ENCODE measurements at places on chromosomes 2 and 18.

DNA sequence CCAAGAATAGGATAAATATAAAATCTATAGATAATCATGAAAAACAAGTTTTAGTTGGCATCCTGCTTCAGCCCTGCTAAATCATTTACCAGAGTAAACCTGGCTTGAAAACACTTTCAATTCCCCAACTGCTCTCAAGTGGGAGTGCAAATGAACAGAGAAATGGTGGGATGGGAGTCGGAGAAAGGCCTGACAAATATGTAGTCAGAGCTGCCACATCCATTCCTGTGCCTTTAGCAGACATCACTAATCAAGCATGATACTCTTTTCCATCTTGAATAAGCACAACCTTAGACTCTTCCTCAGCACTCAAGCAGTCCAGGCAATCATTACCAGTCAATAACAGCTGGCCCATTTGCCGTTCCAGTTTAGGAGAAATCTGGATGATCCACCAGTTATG, 101.3 kb downstream of the ANKRD44 start:
- DNase-seq: no peak

- no peak for DNase-seq
Observed at GRCh38 chr2:14454202-14454601, 178.3 kb upstream of the LRATD1 start.

GRCh38 chr2:67534745-67535144, 137.6 kb downstream of the ETAA1 start:
- no peak for DNase-seq

DNA sequence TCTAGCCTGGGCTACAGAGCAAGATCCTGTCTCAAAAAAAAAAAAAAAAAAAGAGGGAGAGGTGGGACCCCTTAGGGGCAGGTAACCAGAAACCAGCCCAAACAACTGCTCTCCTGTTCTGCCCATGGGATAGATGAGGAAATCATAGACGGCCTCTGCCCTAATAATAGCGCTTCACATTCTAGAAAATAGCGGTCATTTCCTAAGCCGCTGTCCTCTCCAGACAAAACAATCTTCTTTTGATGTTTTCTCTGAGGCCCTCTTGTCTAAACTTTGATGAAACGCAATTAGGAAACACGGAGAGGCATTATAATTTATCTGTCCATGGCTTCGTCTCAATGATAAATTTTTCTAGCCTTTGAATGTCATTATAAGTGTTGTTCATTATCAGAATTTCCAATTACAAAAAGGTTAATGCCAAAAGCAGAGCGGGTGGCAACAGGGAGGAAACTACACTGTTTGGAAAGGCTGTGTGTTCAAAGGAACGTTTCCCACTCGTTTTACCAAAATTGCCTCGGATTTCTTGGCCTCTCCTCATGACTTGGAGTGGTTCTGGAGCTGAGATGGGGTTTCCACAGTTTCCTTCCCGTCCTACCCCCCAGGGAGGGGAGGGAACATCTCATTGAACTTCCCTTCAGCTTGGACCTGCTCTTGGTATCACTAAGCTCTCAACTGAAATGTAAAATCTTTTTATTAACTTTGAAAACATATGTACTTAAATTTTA, 151.6 kb upstream of the ZNF236 start:
- DNase-seq: no peak

GRCh38 chr2:64651590-64651989, 2.1 kb downstream of the SERTAD2 start:
- DNase-seq: no peak

DNA sequence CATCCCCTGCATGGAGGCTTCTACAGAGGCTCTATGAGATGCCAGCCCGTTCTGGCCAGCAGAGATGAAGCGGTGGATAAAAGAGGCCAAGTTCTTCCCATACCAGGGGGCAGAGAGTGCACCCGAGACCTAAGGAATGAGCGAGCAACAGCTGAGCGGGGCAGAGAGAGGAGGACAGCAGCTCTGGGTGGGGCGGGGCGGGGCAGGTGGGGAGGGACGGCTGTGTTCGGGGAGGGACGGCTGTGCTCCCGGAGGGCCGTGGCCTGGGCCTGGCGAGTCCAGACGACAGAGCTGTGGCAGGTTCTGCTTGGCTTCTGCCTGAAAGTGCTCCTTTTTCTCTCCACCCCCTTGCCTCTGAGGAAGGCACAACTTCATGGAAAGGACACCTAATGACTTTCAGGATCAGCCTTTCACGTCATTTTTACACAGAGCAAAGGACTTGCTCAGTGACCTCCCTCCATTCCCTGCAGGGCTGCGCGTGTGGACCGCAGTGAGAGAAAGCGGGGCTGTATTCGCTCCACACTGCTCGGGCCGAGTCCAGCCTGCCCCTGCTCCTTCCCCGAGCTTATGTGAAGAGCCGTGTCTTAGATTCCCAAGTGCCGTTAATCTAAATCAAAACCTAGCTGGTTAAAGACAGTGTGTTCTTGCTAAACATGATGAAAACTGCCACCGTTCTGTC, 232.9 kb downstream of the HDAC4 start:
- DNase-seq: no peak

DNA sequence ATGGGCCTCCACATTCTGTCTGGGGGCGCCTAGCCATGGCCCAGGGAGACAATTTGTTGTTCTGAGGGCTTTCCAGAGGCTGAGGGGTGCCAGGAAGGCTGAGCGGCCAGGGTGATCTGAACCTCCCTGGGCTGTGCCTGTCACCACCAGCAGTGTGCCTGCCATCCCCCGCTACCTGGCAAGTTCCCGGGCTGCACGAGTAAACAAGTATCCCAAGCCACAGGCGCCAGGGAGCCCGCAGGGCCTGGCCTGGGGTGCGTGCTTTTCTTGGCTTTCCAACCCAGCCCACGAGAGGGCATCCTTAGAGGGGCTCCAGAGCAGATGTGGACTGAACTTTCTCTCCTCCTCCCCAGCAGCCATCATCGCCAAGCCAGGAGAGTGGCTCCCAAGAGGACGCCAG, 35.1 kb upstream of the B3GNT7 start:
- DNase-seq: no peak

- DNase-seq: no peak
Observed at GRCh38 chr2:27798948-27799645, 27.6 kb downstream of the MRPL33 start.

- no peak for DNase-seq
Observed at GRCh38 chr2:237128026-237128703, 42.5 kb downstream of the COPS8 start.

DNA sequence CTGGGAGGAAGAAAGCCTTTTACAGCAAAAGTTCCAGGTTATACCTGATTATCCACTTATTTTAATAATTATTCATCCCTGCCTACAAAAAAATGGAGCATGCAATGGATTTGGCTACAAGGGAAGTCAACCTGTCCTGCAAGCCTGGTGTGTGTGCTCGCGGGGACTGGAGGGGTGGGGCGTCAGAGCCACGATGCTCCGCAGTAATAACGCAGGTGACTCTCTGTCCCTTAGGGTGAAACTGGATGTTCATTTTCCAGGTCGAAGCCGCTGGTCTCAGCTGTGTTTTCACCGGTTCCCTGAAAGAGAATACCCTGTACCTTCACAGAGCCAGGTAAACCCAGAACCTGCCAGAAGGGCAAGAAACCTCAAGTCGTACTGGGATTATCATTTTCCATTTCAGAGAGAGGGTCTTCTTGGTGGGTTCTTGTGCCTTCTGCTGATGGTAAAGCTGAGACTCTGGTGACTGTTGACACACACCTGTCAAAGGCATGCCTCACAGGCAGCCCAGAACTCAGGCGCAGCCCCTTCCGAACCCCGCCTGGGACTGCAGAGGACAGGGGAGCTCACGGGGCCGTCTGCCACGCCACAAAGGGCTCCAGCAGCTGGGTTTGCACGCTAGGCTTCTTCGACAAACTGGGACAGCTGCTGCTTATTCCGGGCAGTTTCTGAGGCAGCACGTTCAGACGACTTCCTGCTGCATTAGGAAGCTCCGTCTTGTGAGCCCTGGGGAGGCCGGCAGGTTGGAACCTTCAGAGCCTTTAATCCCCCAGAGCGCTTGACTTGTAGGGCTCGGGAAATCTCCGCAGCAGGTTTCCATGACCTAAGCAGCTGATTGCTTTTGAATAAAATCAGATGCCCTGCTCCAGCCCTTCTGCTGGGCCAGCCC, 58.6 kb downstream of the KCNG2 start:
- DNase-seq: no peak

DNA sequence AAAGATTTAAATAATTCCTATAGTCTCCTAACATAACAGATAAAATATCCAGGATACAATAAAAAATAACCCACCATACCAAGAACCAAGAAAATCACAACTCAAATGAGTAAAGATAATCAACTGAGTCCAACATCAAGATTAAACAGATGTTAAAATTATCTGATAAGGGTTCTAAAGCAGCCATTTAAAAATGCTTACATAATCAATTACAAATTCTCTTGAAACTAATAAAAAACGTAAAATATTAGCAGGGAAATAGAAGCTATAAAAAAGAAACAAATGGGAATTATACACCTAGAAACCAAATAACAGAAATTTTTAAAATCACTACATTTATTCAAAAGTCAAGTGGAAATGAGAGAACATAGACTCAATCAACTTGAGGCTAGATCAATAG, 297.7 kb upstream of the RAB6C start:
- no peak for DNase-seq

GRCh38 chr2:6143812-6144211, 451.6 kb downstream of the SOX11 start:
- DNase-seq: no peak

DNA sequence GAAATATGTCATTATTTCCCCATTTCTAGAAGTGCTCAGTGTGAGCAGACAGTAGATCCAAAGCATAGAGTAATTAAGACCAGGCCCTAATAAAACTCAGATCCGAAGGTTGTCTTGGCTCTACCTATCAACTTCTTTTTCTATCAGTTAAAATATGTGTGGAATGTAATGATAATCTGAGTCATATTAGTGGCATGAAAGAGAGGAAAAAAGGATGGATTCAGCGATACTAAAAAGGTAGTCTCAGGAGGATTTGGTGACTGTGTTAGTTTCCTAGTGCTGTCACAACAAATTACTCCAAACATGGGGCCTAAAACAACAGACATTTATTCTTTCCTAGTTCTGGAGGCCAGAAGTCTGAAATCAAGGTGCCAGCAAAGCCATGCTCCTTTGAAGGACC, 103.7 kb upstream of the NABP1 start:
- DNase-seq: no peak

DNA sequence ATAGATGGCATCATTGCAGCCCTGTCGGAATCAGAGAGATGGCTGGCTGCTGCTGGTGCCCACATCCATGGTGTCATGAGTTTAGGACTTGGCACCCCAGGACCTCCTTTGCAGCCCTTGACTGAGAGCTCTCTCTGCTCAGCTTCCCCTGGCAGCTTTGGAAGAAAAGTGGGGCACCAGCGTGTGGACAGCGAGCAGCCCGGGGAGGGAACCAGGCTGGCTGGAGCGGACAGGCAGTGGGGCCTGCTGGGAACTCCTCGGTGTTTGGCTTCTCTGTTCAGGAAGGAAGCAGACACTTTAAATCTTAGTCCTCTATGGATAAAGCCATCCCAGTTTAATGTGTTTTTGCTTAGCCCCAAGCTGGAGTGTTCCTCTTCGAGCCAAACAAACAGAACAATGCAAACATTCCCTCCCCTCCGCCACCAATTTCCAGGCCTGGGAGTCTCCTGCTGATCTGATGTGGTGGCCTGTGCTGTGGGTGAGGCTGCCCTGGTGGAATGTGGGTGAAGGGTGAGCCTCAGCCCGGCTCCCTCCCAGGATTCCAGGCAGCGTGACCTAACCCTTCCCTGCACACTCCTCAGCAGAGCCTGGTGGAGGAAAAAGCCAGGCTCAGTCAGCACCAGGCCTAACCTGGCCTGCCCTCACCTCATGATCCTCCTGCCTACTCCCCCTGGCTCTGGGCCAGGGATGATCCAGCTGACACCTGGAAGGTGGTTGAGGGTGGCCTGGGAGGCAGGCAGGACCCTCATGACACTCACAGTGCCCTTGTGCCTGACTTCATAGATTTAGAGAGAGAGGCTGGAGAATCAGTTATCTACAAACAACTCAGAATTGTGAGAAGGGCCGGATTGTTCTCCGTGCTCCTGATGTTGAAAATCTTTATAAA, 21.6 kb upstream of the ITGB6 start:
- DNase-seq: peak; percentile 52

DNA sequence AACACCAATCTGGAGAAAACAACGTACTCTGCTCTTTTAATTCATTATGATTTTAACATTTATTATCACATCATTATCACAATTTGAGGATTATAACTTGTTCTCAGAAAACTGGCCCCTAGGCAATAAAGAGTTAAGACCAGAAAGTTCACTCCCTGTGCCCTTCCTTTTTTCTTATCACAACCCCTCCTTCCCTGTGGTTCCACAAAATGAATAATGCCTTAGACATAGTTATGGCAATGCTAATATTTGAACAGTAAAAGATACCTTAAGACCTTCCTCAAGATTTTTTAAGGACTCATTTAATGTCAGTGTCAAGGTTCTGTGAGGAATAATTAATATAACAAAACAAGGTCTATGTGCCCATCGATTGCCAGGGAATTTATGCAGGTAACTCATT, 596.2 kb downstream of the ARHGAP15 start:
- no peak for DNase-seq

DNA sequence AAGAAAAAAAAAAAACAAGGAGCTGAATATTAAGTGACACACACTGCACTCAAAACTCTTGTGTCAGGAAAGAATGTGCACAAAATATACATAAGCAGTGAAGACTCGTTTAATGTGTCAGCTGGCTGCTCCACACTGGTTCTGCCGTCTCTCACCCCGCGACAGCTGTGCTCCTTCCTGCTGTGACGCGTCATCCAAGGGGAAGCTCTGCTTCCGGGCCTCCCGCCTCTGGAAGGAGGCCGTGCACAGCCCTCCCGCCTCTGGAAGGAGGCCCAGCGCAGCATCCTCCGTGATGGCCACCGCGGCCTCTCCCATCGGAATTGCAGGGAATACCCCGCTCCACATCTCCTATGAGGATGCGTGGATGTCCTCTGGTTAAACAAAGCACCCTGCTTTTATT, 151.0 kb downstream of the HDAC4 start:
- peak; percentile 57 for DNase-seq

GRCh38 chr2:203637471-203638167, 68.8 kb upstream of the CD28 start:
- DNase-seq: no peak

- DNase-seq: no peak
Observed at GRCh38 chr2:235695602-235695895, 201.7 kb downstream of the AGAP1 start.
